Spinal cord (tissue), 10 donors: ENCODE measurements at places on chromosomes 5 and 9. TPM values are rescaled to one million over a fixed set of nuclear protein-coding genes. Genes with fewer than 3 reads are reported as not detected.

DNA sequence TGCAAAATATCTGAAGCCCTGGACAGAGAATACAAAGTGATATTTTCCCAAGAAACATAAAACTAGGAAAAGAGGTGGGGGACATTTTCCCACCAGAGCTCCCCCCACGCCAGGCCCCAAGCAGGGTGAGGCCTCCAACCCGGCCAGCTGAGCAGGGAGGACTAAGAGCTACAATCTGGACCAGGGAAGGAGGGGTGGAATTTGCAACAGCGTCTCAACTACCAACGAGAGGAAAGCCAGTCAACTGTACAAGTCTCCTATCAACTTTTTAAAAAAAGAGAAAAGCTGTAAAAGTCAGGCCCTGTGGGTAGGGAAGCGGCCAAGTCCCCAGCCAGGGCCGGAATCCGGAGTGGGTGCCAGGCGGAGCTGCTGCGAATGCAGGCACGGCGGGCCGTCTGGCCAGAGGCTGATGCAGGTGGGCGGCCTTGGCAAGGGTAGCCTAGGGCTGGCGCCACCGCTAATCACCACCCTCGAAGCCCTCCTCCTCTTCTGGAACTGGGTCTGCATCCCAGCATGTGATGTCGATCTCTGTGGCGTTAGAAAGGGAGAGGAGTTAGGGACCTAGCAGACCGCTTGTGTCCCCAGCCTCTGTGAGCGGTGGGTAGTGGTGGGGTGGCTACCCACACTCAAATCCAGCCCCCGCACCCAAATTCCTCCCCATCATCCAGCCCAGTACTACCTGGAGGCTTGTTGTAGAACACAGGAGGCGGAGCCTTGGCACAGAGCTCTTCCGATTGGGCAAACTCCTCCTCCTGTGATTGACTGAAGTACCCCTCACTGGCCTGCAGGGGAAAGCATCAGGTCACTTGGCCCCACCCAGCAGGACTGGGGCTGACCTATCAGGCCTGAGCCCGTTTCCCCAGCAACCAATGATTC lies 10.6 kb downstream of the PRR7 start:
- no peak for DNase-seq

DNA sequence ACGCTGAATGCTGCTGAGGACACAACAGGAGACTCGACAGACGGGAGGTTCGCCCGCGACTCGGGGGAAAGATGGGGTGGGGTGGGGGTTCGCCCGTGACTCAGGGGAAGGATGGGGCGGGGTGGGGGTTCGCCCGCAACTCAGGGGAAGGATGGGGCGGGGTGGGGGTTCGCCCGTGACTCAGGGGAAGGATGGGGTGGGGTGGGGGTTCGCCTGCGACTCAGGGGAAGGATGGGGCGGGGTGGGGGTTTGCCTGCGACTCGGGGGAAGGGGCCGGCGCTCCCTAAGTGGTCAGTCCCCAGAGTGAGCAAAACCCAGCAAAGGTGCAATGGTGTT lies 2.2 kb downstream of the LCN6 start:
- no peak for DNase-seq

DNA sequence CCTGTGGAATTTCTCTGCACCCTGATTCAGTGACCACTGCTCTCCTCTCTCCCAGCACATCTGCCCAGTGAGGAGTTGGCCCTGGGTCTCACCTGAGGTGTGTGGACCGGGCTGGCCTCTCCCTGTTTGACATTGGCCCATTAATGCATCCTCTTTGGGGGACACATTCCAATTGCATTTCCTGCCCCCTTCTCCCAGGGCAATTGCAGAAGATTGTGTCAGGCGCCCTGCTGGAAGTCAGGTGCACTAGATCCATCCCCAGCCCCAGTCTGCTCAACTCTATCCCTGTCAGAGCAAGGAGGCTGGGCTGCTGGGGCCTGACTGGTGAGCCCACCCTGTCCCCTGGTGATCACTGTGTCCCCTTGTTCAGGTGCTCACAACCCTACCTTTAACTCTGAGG lies 84.5 kb downstream of the LMX1B start:
- no peak for DNase-seq

GRCh38 chr5:149598966-149599365 lies 17.7 kb downstream of the ARHGEF37 start:
- DNase-seq: no peak

DNA sequence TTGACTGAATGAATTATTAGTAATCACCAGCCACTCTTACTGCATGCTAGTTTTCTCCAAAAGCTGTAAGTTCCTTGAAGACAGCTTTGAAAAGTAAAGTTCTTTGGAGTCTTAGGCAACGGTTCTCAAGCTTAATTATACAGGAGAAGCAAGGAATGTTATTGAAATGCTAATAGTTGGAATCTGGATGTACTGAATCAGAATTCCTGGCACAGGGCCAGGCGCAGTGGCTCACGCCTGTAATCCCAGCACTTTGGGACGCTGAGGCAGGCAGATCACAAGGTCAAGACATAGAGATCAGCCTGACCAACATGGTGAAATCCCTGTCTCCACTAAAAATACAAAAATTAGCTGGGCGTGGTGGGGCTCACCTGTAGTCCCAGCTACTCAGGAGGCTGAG lies 33.4 kb downstream of the GRIA1 start:
- no peak for DNase-seq

GRCh38 chr9:18544456-18544855 lies 70.5 kb downstream of the ADAMTSL1 start:
- DNase-seq: no peak

GRCh38 chr9:4038182-4038723 lies 261.6 kb downstream of the GLIS3 start:
- no peak for DNase-seq

- DNase-seq: no peak
These were observed 59.5 kb upstream of the GGTA1 start for GRCh38 chr9:121559183-121559582.

DNA sequence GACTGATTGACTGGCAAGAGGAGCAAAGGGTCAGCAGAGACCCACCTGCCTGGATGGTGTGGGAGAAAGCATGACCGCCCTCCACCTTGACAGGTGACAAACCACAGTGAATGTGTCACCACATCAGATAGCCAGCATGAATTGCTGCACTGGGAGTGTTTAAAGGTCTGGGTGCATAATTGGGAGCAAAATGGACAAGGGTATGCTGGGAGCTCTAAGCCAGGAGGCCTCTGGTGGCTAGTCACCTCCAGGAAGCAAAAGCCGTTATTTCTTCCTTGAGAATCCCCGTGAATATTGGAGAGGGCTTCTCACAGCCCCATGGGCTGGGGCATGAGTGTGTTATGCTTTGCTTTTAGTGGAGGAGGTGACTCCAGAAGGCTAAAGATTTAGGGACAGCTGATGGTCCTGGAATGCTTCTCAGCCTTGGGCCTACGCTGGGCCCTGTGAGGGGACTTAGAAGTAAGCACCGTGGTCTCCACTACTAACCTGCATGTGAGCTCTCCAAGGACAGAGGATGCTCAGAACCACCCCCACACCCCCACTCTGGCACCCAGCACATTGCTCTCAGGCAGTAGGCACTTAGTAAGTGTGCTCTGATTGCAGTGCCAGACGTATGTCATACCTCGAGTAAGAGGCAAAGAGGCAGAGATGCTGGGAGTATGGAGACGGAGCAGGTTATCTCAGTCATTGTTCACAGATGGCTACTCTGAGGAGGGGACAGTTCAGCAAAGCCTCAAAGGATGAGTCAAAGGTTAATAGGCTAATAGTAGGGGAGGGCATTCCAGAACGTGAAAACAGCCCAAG lies 9.1 kb upstream of the IRF1 start:
- DNase-seq: no peak

DNA sequence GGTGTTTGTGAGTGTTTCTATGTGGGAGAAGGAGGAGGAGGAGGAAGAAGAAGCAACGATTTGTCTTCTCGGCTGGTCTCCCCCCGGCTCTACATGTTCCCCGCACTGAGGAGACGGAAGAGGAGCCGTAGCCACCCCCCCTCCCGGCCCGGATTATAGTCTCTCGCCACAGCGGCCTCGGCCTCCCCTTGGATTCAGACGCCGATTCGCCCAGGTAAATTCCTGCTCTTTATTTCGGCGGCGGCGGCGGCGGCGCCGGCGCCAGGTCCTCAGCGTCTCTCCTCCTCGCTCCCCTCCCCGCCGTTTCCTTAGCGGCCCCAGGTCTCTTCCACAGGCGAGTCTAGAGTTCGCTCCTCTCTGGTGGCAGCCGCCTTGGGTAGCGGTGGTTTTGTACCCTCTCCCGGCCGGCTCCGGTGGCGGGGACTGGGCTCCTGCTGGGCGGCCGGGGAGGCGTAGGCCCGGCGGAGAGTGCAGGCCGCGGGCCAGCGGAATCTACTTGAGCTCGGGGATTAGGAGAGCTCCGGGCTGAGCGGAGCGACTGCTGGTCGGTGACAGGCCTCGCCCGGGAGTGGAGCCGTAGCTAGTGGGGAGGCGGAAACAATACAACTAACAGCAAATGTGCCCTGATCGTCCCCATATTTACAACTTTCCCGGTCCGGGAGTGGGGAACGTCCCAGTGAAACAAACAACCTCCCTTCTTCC lies 547 bp downstream of the NIPBL start:
- peak; percentile 86 for DNase-seq

DNA sequence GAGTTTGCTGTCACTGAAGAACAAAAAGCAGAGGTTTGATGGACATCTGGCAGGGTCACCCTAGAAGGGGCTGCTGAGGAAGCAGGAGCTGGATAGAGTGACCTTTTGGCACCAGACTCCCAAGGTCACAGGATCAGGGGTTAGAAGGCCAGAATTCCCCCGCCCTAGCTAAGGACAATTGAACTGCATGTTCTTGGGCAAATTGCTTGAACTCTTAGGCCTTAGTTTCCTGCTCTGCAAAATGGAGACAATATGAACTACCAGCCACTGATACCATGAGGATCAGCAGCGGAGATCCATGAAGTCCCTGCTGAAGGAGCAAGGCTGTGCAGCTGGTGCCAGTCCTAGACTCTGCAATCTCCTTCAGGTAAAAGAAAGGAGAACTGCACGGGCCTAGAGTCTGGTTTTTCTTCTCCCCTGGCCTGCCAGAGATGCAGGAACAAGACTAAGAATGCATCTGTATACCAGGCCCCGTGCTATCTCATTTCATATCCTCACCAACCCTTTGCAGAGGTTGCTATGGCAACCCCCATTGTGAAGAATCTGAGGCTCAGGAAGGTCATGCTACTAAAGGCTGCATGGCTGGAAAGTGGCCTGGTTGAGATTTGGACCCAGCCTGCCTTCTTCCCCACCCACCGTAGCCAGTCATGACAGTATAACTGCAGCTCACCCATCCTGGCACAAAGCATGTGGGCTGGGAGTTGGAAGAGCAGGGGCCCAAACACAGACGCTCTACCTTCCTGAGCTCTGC lies 33.7 kb downstream of the CAMK2A start:
- DNase-seq: peak; percentile 66

GRCh38 chr5:103915081-103915480 lies 352.5 kb upstream of the NUDT12 start:
- peak; percentile 9 for DNase-seq

DNA sequence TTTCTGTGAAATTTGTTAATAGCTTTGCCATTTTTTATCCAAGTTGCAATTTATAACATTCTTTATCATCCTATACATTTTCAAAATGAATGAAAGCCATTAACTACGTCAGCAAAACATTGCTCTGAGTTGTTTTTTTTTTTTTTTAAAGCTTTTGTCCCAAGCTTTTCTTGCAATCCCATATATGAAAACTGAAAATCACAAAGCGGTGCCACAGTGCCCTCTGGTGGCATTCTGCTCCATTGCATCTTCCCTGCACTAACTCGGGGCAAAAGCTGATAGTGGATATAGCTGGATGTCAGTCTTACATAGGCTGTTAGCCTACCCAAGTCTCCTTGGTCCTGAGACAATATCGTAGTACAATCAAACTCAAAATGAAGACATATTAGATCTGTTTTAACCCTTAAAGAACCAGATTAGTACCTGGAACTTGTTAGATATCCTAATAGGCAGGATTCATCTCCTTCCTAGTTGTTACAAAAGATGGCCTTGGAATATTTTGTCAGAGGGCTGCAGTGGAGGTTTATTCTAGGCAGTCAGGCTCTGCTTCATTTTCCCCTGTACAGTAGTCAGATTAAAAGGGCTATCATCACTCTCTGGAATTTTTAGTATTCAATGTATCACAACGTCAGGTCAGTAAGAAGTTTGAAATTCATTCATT lies 669.9 kb downstream of the PTPRD start:
- DNase-seq: peak; percentile 67

DNA sequence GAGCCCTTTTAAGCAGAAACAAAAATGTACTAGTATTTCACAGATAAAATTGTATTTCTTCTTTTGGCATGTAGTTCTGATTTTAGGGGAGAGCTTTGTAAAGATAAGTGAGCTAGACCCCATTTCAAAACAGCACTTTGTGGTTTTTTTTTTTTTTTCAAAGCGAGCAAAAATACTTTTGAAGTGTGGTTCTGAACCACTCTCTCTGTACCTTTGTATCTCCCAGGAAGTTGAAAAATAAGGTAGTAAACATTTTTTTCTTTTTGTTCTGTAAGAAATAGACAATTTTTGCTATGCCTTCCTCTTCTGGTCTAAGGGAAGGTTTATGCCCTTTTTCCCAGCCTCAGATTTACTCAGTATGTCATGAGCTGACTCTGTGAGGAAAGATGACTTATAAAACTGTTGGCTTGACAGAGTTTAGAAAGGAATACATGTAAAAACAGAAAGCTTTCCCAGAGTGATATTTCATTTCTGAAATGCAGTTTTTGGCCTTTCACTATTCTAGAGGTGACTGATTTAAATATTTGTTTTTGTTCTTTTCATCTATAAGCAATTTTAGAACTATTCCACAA lies 12.5 kb downstream of the ERCC6L2 start:
- DNase-seq: no peak

GRCh38 chr9:17081351-17081750 lies 53.5 kb upstream of the CNTLN start:
- no peak for DNase-seq

GRCh38 chr5:98175474-98175873 lies 598.0 kb upstream of the RGMB start:
- no peak for DNase-seq

GRCh38 chr5:73899055-73899454 lies 273.1 kb downstream of the ARHGEF28 start:
- DNase-seq: no peak

DNA sequence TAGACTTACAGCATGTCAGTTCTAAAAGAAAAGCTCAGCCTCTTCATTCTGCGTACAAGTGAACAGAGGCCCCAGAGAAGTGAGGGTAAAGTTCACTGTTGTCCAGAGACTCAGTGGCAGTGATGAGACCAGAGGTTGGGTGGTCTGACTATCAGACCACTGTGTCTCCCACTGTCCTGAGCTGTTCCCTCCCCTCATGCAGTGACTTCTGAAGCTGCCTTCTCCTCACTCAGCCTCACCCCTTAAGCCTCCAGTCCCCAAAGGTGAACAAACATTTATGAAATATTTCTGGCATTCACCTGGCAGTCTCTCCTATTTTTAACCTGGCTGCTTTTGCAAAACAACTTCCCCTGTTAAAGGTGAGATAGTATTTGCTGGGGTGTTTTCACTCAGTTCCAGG lies 54.7 kb downstream of the ABLIM3 start:
- no peak for DNase-seq

FSTL4 gene
- polyA plus RNA-seq: 4.9 TPM

GABRA1 gene
- polyA plus RNA-seq: 12.9 TPM

GFI1B gene
- 0.42 TPM for polyA plus RNA-seq

FAT2 gene
- polyA plus RNA-seq: 5.1 TPM

ATOSB gene
- polyA plus RNA-seq: 30.7 TPM

SPATA31E1 gene
- polyA plus RNA-seq: not detected

OR1Q1 gene
- not detected for polyA plus RNA-seq
